ENCODE measurements at places on chromosomes 3 and 15.

GRCh38 chr3:8457039-8457438 is 44.6 kb upstream of the LMCD1 start:
- DNase-seq = no peak

DNA sequence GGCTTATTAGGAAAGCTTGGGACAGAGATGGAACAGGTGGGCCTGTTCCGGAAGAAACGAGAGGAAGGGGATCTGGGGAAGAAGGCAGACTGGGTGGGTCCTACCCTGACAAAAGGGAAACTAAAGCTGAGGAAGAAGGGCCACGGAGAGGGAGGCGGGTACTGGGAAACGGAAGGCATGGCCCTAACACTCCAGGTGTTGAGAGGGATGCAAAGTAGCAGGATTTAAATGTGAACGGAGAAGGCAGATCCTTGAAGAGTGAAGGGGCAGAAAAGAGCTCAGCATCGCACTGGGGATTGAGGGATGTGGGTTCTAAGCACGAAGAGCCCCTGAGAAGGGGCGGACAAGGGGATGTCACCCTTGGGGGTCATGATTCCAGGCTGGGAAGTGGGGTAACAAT is 735 bp downstream of the STIMATE start:
- no peak for DNase-seq

- DNase-seq = no peak
Measured at GRCh38 chr3:127204841-127205582, 12.1 kb downstream of the PRR23E start.

DNA sequence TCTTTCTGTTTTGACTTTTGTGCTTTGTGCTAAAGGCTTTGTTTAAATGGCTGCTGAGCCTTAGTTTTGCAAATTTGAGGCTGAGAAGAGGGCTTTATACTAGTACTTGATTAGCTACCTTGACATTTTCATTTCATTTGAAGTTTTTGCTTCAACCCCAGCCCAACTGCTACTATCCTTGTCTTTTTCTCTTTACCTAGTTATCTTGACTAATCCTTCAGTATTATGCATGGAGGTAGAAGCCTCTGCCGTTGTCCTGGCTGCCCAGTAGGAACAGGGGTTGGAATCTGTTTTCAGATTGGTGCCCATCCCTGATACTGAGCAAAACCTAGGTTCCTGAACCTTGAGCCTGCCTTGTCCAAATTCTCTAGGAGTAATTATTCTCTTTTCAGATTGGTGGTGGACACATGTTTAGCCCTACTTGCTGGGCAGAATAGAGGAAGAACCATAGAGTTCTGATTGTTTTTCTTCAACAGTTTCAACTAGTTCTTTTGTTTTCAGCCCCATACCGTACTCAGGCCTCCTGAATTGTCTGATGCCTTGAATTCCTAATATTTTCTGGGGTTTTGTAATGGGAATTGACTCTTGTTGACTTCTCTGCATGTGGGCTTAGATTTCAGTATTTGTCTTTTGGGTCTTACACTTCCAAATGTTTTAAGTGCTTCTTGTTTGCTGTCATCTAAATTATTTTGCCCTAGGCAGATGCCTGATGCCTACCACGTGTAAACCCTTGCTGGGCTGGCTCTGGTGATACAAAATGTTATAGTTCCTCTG is 143.2 kb downstream of the DOCK3 start:
- DNase-seq = no peak

GRCh38 chr3:71464613-71465012 is 118.9 kb downstream of the FOXP1 start:
- no peak for DNase-seq

- DNase-seq = no peak
Measured at GRCh38 chr3:26628915-26629314, 6.3 kb downstream of the LRRC3B start.

GRCh38 chr3:50154476-50154839 is 666 bp upstream of the SEMA3F start:
- no peak for DNase-seq

DNA sequence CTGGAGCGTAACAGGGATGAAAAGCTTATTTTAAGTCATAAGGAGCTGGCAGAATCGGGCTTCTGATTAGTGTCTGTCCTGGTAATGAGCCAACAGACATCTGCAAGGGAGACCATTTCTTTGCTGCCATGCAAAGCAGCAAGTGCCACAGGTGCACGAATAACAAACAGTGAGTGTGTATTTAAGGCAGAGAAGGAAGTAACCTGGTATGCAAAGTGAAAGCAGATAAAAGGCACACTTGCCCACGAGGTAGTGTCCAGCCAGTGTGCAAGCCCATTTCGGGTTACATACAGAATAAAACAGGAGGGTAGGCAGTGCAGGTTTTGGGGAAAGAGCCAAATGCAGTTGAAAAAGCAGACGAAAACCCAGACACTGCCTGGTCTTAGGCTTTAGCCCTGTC is 1153.7 kb downstream of the SI start:
- no peak for DNase-seq

DNA sequence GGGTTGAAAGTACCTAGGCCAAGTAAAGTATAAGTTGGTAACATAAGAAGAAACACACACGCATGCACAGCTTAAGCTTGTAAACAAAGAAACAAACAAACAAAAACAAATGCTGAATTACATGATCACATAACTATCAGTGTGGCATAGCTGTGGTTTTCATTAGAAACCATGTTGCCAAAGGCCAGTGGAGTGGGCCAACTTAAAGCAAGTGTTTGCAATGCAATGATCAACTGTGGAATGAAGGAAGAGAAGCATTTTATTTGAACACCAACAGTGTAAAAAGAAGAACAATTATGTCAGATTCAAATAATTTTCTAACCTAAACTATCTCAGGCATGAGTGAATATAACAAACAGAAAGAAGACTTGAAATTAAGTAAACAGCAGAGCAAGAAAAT is 199.4 kb upstream of the STRIT1 start:
- DNase-seq = no peak

DNA sequence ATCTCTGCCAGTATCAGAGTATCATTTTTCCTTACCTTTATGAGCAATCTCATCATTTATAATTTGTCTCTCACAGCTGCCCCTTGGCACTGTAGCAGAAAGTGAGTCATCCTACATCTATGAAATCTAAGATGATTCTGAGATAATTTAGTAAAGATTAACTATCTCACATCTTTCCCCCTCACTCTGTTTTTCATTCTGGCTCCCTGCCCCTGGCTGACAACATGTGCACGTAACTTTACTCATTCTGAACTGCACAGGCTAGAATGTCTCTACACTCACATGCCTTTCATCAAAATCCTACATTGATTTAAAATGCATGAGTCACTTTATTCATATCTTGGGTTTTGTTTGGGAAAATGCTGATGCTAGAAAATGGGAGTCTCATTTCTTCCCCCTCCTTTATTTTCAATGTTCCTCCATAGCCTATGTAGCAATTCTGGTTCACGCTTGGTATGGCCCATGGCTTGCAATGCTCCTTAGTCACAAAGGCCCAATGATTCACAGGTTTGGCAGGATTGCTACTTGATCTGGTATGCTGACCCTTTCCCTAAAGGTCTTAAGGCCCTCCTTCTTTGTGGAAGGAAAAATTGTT is 838.5 kb downstream of the TUSC7 start:
- DNase-seq = no peak

DNA sequence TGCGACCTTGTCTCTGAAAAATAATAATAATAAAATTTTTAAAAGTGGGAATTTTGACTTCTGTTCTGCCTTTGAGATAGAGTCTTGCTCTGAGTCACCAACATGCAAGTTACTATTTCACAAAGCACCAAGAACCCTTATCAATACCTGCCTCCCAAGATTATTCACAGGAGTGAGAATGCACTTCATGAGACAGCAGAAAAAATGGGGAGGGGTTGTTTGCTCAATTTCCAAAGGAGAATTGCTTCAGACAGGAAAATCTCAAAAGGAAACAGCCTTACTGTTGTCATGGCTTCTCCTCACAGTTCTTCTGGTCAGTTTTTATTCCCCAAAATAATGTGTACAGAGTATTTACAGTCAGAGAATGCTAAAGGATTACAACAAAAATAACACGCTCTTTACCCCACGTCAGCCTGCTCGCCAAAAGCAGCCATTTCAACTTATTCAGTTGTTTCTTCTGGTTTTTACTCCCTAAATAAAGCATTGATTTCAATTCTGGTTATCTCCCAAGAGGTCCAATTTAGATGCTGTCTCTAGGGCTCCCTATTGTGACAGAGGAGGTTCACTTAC is 89.0 kb downstream of the PPCDC start:
- no peak for DNase-seq

- DNase-seq = no peak
Measured at GRCh38 chr15:61987824-61988223, 72.4 kb downstream of the VPS13C start.

DNA sequence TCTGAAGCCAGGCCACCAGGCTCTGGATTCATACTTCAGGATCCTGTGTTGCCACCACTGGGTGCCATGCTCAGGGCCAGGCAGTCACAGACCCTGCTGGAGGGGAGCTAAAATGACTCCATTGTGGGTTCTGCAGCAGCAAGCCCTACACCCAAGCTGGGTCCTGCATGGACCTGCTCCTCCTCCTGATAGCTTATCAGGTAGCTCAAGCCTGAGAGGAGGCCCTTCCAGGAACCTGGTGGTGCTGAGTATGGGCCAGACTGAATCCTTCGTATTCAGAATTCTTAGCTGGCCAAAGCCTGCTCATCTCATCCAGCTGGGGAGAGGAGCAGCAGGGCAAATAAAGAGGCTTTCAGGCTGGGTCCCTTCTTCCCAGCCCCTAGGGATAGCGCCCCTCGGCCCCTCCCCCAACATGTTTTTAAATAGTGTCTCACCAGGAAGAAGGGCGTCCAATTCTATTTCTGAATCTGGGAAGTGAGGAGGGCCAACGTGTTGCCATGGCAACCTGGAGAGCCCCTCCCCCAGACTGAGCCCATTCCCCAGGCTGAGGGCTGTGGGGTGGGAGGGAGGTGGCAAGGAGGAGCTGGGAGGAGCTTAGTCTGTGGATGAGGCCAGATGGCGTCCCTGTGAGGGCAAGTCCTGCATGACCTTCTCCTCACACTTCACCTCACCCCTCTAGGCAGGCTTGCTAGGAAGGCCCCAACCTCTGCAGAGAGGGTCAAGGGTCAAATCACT is 11.0 kb upstream of the CAMKV start:
- DNase-seq = no peak

- DNase-seq = no peak
Measured at GRCh38 chr3:180571831-180572598, 29.9 kb upstream of the TTC14 start.

GRCh38 chr3:186079925-186080324 is 29.0 kb downstream of the ETV5 start:
- no peak for DNase-seq

GRCh38 chr3:150384296-150385212 is 23.5 kb upstream of the TSC22D2 start:
- DNase-seq = peak; percentile 59

GRCh38 chr3:67790043-67790442 is 135.6 kb upstream of the SUCLG2 start:
- DNase-seq = peak; percentile 48

- no peak for DNase-seq
Measured at GRCh38 chr3:123660900-123661299, 76.0 kb upstream of the HACD2 start.

- peak; percentile 28 for DNase-seq
Measured at GRCh38 chr15:49235446-49236124, 65.5 kb downstream of the GALK2 start.

DNA sequence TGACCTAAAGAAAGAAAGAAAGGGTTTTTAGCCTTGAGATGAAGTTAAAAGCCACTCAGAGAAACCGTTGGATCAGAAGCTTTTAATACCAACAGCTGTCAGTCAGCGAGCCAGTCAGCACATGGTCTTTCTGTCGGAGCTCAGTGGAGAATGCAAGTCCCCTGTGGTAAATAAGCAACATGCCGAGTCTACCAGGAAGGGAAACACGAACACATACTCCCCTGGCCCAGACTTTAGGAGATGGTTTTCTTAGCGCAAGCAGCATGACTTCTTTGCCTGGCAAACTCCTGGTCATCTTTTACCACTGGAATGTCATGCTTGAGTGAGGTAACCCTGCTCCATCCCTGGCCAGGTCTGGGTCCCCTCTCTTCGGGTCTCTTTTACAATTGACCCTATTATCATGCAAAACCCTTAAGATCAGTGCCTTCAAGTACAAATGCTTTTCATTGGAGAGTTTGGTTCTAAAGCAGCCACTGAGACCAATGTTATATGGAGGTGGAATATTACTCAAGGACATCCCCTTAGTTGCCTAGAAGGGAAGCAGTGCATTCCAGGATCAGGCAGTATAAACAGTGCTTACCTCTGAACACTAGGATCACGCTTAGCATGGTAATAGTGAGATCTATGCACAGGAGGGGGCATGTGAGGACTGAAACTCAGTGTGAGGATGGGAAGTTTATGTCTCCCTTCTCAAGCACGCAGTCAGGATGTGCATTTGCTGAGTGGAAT is 28.2 kb downstream of the SLCO3A1 start:
- DNase-seq = no peak

DNA sequence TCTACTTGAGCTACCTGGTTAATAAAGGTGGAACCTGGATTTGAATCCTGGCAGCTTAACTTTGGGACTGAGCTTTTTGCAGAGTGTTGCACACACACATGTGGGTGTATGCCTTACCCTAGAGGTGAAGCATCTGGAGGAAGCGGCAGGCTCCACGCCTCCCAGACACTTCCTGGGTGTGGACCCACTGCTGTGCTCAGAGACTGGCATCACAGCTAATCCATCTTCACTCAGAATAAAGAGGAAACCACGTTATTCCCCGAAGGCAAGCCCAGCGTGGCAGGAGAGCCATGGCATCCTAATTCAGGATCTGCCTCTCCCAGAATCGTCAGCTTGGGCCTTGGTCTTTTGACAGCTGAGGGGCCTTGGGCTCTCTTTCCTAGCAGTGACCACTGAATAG is 25.5 kb downstream of the CCDC13 start:
- peak; percentile 30 for DNase-seq

DNA sequence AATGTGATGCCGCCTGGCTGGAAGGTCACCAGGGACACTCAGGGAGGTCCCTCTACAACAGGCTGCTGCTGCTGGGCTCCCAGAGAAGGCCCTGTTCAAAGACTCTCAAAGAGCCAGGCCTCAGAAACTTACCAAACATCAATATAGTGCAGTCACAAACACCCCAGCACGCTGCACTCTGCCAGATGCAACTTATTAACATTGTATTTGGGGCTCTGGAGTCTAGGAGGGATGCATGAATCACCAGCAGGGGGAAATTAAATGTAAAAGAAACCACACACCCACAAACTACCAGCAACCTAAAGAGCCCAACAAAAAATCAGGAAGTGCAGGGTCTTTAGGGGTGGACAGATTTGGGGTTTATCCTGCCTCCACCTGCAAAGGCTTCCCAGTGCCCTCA is 74.6 kb upstream of the SPATA12 start:
- DNase-seq = no peak

DNA sequence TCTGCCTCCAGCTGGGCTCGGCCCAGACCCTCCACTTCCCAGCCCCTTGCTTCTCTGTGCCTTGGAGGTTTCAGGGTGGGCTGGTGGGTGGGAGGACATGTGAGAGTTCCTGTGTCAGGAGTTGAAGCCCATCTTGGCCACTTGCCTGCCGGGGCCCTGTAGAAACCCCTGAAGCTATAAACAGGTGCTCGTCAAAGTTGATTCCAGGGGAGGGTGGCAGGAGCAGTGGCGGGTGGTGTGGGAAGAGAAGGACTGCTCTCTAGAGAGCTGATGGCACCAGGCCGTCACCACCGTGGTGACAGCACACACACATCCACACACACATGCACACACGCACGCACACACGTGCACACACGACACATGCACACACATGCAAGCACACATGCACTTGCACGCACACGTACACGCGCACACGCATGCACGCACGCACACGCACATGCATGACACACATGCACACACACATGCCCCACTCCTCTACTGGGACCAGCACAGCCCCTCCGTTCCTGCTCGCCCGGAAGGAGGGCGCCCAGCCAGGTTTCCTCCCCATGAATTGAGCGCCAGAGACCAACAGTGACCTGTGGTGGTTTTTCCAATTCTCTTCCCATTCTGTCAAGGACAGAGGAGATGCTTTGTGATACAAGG is 56.3 kb upstream of the CGNL1 start:
- DNase-seq = no peak
